ENCODE measurements at places on chromosomes 7 and 10.
A peak's percentile ranks its signal among the peaks of the same experiment; 100 is the strongest.

DNA sequence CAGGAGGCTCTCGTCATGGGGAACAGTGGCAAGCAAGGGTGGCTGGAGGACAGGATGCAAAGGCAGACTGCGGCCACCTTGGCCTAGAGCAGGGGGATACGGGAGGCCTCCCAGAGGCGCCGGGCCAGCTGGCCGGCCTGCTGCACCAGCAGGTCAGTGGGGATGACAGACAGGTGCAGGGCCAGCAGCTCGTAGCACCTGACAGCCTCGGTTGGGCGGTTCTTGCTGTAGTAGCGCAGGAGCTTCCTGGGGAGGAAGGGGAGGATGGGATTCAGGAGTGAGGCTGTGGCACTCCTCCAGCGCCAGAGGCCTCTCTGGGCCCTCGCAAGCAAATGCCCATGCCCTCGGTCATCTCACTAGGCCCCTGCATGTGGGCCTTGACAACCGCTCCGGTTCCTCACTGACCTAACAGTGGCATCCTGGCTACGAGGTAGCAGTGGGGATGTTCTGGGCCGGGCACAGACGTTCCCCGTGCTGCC is 2.5 kb upstream of the PYROXD2 start:
- DNase-seq: no peak

GRCh38 chr7:158272509-158273137 is 315.0 kb downstream of the PTPRN2 start:
- DNase-seq: no peak

GRCh38 chr7:31939076-31939475 is 131.1 kb downstream of the PDE1C start:
- DNase-seq: no peak

DNA sequence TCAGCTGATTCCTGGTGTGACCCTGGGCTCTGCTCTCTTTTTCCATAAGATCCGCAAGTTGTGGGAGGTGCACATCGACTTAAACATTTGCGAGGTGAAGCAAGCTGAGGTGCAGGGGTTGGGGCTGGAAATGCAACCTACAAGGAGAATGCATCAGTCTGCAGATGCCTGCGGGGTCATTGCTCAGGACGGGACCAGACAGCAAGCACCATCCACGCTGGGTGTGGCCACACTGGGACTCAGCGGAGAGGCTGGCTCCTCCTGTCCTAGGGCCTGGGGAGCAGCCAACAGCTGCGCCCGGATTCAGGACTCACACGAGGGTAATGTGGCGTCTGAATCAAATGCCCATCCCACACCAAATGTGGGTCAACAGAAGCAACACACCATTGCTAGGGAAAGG is 33.8 kb downstream of the STK32C start:
- no peak for DNase-seq

DNA sequence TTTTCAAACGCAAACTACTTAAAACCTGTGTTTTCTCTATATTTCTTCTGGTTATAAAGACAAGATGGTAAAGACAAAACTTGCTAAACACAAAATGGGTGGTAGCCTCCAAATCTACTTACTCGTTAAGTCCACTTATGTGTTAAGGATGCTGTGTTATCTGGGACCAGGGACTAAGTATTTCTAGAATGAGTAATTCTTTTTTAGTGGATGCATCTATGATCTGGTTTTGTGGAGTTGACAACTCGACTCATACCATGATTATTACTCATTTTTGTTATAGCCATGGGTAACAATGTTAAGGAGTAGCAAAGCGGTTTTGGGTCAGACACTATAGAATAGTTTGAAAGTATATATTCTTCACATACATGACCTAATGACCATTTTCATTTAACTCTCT is 239.5 kb upstream of the FOXP2 start:
- DNase-seq: no peak

GRCh38 chr7:6271060-6271658 is 1.3 kb downstream of the CYTH3 start:
- peak; percentile 92 for DNase-seq

DNA sequence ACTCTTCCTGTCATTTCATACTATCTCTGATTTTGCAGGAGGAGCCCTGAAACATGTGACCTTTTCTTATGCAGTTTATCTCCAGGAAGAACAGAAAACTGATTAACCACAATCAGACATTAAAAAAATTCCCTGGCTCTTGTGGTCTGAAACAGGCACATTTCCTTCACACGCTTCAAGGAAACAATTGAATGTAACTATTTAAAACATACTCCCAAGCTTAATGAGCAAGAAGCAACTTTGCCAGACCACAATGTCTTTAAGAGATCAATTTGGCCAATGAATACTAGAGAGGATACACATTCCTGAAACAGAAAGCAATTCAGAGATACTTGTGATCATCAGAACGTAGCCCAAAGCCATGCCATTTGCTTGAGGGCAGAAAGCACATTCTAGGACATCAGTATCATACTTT is 65.8 kb downstream of the PIP4K2A start:
- DNase-seq: no peak

DNA sequence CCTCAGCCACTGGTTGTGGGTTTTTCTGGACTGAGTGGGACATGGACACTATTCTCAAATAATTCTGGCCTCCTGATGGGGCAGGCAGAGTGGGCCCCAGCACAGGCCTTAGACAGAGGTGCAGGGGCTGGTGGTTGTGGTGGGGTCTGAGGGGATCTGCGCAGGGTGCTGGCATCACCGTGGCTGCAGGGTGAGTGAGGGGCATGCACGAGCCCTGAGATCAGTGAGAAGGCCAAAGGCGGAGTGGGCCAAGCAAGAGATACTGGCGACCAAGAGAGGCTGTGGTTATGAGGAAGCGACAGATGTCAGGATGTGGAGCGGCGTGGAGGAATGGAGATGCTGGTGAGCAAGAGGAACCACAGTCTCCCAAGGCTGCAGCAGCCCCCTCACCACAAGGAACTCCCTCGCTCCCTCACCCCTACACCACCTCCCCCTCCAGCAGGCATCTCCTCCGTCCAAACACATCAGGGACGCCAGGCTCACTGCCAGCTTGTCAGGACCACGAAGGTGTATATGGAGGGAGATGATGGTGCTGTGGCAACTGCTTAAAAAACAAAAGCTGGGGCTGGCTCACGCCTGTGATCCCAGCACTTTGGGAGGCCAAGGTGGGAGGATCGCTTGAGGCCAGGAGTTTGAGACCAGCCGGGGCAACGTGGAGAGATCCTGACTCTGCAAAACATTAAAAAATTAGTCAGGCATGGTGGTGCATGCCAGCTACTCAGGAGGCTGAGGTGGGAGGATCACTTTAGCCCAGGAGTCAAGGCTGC is 9.6 kb downstream of the PRF1 start:
- DNase-seq: no peak

GRCh38 chr10:61701055-61701705 is 38.5 kb downstream of the CABCOCO1 start:
- DNase-seq: no peak

DNA sequence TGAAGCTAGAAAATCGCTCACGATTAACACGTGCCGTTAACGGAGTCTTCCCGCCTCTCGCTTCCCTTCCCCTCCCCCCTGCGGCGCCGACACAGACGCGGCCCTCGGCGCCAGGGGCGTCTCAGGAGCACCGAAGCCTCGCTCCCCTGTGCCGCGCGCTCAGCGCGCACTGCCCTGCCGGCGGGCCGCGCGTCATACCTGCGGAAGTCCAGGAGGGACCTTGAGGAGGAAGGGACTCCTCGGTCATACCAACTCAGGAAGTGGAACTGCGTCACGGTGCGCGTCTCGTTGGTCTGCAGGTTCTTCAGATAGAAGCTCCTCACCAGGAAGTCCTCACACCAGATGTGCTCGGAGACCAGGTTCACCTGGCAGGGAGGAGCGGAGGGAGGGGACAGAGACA is 239.6 kb downstream of the DNAJB6 start:
- DNase-seq: no peak

DNA sequence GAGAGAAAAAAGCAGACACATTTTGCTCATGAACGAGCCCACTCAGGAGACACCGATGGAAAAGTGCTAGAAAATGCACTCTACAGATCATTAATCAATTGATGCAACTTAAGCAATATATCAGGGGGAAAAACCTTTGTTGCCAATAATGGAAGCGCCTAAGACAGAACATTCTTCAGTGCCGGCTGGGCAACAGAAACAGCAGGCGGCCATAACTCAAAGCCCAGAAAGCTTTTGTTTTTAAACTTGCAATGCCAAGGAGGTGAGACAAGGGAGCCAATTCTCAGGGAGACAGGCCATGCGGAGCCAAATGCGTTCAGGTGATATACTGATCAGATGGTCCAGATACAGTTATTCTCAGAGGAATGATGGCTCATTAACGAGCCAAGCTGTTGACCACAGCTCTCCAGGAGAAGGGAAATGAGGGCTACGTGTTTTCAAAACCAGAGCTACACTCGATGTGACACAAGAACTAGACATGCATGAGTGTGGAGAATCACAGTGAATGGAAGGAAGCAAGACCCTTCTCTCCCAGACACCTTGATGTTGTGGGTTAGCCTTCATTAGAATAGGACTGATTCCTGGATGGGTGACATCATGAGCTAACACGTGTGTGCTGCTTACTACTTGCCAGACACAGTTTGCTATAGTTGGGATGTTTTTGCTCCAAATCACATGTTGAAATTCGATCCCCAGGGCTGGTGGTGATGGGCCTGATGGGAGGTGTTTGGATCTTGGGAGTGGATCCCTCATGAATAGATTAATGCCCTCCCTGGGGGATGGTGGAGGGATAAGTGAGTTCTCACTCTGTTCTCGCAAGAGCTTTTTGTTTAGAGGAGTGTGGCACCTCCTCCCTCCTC is 79.1 kb upstream of the KCNMA1 start:
- DNase-seq: no peak

DNA sequence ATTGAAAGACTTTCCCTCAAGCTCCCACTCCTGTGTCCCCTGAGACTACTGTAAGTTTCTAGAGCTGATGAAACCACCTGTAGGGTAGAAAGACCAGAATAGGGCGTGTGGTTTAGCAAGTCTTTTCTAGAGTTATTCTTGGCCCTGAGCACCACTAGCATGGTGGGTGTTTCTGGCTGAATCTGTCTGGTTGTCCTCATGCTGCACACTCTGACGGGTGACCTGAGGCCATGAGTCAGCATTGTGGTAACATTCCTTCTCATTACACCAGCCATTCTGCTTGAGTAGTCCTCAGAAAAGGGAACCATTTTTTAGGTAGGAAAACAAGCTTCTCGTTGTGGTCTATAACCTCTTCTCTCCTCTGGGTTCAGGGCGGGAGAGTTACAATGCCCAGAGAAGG is 250.3 kb downstream of the SNX13 start:
- no peak for DNase-seq

GRCh38 chr7:55381189-55381588 is 16.1 kb downstream of the LANCL2 start:
- no peak for DNase-seq

DNA sequence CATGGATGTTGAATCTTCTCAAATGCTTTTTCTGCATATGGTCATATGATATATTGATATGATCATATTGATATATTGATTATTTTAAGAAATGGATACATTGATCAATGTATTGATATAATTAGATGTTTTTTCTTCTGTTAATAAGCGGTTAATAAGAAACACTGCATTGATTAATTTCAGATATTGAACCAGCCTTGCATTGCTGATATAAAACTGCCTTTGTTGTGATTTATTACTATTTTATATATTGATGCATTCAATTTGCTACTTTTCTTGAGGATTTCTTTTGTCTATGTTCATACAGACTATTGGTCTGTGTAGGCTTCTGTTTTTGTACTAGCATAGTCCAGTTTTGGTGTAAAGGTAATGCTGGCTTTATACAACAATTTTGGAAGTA is 79.7 kb upstream of the ELN start:
- no peak for DNase-seq

DNA sequence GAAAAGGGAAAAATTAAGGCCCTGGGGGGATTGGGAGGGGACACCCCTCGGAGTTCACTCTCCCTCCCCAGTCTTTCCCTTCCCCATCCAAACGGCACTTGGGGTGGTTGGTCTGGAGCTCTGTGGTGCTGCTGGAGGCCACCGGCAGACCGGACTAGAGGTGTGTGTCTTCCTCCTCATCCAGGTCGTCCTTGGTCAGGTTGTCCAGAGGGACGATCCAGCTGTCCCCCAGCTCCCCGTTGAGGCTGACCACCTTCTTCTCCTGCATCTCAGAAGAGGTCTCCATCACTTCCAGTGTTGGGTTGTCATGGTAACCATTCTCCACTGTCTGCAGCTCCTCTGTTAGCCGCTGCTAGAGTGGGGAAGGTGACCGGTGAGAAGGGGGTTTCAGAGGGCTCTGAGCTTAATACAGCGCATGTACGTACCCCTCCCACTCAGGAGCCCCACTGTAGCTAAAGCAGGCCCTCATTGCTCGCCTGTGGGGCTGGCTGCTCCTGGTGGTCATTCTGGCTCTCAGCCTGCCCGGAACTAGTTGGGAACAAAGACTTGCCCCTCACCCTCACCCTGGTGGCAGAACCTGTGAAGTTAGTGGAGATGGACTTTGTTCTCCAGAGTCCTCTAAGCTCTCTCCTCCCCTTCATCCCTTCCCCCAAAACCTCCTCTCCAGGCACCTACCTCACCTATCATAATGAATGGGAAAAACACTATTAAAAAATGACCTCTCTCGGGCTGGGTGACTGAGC is 52.1 kb downstream of the PODXL start:
- no peak for DNase-seq

GRCh38 chr10:60816628-60817397 is 38.5 kb downstream of the CDK1 start:
- DNase-seq: peak; percentile 84

DNA sequence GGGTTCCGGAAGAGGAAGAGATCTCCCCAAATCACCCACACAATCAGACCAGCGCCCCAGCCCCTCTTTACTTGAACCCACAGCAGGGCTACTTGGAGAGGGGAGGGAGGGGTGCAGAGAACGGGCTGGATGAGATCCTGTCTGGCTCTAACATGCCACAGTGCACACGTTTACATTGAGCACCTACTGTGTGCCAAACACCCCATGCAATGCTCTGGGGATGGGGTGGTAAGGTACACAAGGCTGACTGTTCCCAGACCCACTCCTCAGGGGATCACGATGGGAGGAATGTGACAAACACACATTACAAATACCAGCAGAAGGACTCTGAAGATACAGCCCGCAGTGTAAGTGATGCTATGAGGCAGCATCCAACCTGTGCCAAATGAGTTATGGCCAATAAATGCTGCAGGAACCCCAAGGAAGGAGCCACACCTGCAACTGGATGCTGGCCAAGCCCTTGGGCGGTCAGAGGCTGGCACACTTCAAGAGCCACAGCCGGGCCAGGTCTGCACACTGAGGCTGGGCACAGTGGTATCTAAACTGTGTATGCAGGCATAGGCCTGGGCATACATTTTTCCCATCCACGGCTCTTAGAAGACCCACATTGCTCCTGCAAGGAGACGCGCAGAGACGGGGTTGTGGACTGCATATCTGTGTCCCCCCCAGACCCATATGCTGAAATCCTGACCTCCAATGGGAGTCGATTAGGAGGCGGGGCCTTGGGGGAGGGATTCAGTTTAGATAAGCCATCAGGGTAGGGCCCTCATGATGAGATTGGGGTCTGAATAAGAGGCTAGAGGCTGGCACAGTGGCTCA is 6.4 kb downstream of the SPOCK2 start:
- peak; percentile 43 for DNase-seq

GRCh38 chr7:6332386-6332785 is 60.0 kb upstream of the CYTH3 start:
- no peak for DNase-seq

- no peak for DNase-seq
Observed at GRCh38 chr7:29112721-29113120, 33.6 kb downstream of the CPVL start.

GRCh38 chr7:77482015-77482414 is 55.1 kb upstream of the PTPN12 start:
- peak; percentile 63 for DNase-seq

Measured in A549 (cell line).